ENCODE measurements at places on chromosomes 4 and X. TPM values are rescaled to one million over a fixed set of nuclear protein-coding genes. Genes with fewer than 3 reads are reported as not detected.

The TMSB15C gene
- 4.2 TPM for total RNA-seq

- DNase-seq, result no peak
Measured at GRCh38 chr4:148442832-148443511, 758 bp upstream of the NR3C2 start.

The MBNL3 gene
- 0.17 TPM for total RNA-seq

- no peak for DNase-seq
Measured at GRCh38 chrX:122813876-122814275, 370.2 kb upstream of the GRIA3 start.

DNA sequence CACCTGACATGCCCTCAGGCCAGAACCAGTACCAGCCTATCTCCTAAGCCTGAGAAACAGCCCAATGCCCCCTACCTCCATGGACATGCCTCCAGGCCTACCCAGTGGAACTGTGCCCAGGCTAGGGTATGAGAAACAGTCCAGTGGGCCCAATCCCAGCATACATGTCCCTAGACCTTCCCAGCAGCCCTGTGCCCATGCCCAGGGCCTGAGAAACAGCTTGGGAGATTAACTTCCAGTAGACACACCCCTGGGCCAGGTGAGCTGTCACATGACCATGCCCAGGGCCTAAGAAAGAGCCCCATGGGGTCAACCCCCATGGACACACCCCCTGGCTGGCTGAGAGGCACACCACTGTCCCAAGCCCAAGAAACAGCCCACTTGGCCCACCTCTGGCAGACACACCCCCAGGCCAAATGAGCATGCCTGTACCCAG lies 78.8 kb downstream of the CBR4 start:
- no peak for DNase-seq

- no peak for DNase-seq
Measured at GRCh38 chrX:108412783-108413182, 25.4 kb downstream of the COL4A6 start.

The SLC10A4 gene
- total RNA-seq, result not detected

GRCh38 chr4:37219242-37219641 lies 25.3 kb upstream of the NWD2 start:
- DNase-seq, result no peak

DNA sequence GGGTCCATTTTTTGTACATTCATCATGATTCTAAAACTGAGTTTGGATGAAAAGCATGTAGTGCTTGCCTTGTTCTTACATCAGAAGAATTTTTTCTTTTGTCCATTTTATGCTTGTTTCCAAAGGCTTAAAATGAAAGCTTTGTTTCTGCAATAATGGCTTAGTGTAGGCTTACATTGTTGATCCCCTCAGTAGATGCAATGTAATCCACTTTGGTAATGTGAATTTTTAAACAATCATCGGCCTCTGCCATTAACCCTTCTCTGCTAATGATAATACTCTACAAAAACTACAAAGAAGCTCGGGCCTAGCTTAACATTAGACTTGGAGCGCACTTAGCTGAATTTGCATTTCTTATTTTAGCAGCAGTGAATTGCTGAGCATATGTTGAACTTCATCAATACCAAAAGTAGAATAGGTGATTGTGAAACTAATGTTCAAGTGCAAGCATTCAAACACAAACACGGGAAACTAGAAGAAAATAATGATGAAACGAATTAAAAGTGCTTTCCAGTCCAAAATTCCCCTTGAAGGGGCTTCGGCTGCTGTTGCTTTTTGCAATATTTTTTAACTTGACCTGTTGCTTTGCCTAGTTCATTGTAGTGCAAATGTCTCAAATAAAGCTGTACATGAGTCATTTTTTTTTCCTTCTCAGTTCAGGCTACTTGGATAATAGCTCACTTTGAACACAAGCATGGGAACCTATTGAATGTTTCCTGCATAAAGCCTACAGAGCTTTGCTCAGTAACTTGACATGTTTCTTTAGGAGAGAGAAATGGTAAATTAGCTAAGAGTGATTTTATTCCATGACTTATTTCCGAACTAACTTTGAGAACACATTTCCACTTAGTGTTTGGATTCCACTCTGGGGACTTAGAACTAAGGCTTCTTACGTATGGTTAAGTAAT lies 66.5 kb downstream of the SLIT2 start:
- DNase-seq, result no peak

- no peak for DNase-seq
Measured at GRCh38 chr4:81679315-81679714, 207.6 kb upstream of the RASGEF1B start.

DNA sequence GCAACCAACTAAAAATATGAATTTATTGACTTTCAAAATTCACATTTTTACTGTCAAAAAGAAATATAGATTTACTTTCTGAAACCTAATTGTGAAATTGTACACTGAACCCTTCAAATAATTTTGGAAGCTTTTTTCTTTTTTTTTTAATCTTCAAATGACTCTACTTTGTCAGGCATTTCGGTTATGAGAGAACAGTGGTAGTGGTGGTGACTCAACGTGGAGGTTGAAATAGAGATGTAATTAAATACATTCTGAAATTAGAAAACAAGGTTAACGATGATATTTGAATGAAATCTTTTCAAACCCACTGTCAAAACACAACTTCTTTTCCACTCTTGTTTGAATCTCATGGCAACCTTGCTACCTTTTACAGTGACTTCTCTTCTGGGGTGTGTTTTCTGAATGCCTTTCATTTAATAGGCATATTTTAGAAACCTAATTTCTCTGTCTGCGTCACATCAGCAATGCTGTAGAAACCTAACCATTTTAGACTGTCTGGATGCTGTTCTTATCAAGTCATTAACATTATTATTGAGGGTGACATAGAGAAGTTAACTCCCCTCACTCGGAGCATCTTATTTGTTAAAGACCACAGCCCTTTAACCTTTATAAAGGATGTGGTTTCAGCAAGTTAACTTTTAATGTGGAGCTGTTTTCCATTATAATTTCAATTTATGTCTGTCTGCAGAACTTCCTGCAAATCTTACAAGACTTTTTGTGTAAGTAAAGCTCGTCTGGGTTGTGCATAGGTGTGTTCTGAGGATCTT lies 136.8 kb downstream of the PCDH7 start:
- no peak for DNase-seq

DNA sequence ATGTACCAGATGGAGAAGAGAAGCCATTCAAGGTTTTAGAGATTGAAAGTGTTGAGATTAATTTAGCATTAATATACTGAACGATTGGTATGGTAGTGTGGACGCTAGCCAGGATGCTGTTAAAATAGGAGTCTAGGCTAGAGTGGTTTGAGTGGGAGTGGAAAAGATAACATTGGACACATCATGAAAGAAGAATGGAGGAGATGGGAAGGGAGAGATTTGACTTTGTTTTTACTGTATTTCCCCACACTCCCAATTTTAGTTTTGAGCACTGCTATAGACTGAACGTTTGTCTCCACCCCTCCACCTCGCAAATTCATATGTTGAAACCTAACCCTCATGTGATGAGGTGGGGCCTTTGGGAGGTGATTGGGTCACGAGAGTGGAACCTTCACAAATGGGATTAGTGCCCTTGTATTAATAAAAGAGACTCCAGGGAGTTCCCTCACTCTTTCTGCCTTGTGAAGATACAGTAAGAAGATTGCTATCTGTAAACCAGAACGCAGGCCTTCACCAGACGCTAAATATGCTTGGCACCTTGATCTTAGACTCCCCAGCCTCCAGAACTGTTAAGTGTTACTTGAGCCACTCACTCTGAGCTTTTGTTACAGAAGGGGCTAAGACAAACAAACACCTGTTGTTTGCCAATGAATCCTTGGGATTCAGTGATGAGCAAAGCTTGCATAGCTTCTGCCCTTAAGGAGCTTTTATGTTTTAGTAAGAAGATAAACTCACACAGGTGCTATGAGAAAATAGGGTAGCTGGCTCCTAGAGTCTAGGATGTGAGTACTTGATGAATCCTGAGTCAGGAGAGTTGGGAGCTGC lies 25.8 kb downstream of the USP9X start:
- no peak for DNase-seq

DNA sequence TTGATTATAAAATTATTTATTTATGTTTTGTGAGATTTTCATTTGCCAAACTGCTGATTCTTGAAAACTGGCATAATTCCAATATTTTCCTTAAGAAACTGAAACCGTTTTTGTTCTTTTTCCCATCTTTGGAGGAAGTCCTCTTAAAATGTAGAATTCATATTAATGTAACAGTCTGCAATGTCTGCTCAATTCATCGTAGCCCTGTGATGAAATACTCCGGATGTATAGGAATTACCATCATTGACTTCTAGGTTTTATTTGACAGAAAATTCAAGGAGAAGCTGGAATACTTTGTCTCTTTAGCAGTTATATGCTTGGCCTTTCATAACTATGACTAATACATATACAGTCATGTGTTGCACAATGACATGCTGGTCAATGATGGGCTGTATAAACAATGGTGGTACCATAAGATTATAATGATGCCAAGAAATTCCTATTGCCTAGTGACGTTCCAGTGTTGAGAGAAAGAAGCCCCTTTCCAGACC lies 185.0 kb upstream of the GPRIN3 start:
- peak; percentile 19 for DNase-seq

DNA sequence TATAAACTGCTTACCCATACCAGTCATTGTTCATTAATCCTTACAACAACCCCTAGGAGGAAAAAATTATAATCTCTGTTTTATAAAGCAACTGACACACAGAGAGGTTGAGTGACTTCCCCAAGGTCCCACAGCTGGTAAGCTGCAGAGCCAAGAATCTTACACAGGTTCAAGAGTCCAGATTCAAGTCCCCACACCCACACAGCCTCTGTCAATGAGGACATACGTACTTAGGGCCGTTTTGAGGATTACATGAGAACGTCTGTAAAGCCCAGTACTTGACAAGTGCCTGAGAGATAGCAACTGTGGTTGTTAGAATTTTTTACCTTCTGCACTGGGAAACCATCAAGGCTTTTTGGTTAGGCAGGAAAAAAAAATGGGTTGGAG lies 556 bp upstream of the SLC25A43 start:
- DNase-seq, result no peak

- no peak for DNase-seq
Measured at GRCh38 chrX:109889289-109890006, 113.5 kb upstream of the TMEM164 start.

DNA sequence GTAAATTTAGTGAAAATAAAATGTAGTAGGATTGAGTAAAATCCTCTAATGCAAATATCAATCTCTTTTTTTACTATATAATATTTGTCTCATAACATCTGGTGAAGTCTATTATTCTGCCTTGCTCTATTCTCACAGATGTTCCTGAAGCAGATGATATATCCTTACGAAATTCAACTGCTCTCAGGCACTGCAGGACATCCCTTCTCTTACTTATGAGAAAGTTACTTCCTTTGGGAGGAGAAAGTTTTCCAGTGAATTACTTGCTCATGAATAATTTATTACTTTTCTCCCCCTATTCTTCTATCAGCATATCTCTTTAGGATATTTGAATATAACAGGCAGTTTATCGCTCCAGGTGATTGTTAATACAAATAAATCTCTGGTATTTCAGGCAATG lies 75.6 kb upstream of the AGA start:
- DNase-seq, result no peak

The RRH gene
- total RNA-seq, result not detected

DNA sequence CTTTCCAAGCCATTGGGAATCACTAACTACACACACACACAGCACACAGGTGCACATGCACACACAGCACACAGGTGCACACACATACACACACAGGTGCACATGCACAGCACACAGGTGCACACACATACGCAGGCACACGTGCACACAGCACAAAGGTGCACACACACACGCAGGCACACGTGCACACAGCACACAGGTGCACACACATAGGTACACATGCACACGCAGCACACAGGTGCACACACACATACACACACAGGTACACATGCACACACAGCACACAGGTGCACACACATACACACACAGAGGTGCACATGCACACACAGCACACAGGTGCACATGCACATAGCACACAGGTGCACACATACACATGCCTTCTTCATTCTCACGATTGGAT lies 80.9 kb downstream of the HMX1 start:
- DNase-seq, result no peak

The LAMTOR3 gene
- 59.8 TPM for total RNA-seq

- DNase-seq, result no peak
Measured at GRCh38 chrX:22155126-22155525, 117.6 kb upstream of the CBLL2 start.
